MCF 10A (cell line): ENCODE measurements at places on chromosomes 5 and 9. TPM values are rescaled to one million over a fixed set of nuclear protein-coding genes. Genes with fewer than 3 reads are reported as not detected.

DNA sequence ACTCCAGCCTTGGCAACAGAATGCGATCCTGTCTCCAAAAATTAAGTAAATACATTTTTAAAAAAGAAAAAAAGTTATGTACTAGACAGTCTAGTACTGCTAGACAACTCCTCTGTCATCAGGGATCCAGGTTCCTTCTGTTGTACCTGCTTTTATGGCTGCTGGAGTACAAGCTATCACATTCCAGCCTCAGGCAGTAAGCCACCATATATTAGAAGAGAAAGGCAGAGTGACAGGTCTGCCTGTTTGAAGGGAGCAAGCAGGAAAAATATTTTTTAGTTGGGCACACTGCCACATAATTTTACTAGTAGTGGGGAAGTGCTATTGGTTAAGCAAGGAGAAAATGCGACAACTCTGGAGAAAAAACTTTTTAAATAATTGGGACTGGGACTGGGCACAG lies 10.9 kb downstream of the RPS6 start:
- DNase-seq = no peak

DNA sequence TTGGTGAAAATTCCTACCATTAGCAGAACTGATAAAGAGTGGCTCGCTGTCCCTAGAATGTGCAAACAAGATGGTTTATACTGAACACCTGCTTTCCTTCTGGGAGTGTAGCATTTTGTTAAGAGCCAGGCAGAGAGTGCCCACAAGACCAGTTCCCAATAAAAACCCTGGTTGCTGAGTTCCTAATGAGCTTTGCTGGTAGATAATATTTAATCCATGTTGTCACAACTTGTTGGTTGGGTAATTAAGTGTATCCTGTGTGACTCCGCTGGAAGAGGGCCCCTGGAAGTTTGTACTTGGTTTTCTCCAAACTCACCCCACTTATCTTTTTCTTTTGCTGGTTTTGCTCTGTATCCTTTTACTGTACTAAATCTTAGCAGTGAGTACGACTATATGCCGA lies 39.5 kb upstream of the GOLGA1 start:
- DNase-seq = no peak

The NKD2 gene
- 0.21 and 0.32 TPM in 2 replicates for total RNA-seq

GRCh38 chr9:95433096-95433819 lies 83.5 kb downstream of the PTCH1 start:
- no peak for DNase-seq

DNA sequence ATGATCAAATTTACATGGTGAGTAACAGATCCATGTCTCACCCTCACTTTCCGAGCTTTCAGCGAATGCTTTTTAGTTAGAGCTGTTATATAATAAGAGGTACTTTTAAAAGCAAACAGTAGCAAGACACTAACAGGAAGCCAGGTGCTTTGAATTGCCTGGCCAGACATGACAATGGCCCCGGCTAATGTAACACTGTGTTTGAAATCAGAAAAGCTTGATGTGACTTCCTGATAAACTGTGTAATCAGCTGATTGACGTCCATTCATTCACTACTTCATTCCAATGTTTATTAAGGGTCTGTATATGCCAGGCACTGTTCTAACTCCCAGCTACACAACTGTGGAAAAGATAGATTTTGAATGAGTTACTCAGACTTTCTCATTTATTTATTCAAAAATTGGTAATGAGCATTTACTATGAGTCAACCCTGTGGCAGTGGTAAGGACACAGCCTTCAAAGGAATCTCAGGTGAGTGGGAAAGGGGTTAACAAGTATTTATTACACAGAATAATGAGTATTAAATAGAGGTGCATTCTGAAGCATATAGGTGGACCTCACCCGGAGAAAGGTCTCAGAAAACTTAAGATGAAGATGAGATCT lies 26.6 kb downstream of the DPYSL3 start:
- no peak for DNase-seq

The GRHPR gene
- 114 and 121 TPM in 2 replicates for total RNA-seq

DNA sequence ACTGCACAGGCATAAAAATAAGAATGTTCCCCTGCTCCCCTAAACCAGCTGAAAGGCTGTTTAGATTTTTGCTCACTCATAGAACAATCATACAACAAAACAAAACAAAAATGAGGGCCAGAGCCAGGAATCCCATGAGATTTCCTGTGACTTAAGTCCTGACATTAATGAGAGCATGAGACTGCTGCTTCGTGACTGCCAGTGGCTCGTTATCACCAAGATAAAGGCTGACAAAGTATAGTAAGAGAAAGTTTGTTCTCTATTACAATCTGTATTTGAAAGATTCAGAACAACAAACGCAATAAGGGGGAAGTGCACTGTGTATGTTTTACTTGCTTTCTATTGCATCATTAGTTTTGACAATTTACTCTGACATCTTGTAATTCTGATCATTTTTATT lies 837.1 kb upstream of the C9orf72 start:
- DNase-seq = no peak

The CSF1R gene
- 0.88 and 1.6 TPM in 2 replicates for total RNA-seq

DNA sequence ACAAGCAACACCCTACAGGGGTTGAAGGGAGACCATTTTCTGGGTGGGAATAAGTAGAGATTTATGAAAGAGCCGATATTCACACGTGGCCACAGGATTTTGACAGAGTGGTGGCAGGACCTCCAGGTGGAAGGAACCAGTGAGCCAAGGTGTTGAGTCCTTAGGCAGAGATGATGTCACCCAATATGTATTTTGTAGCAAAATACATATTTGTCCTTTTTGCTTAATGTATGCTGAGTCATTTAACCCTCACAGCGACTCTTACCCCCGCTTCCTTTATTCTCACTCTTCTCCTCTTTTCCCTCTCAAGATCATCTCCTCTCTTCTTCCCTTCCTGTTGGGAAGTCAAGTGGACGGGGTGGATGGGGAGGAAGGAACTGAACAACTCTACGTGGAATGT lies 215.7 kb upstream of the S1PR3 start:
- peak; percentile 59 for DNase-seq

DNA sequence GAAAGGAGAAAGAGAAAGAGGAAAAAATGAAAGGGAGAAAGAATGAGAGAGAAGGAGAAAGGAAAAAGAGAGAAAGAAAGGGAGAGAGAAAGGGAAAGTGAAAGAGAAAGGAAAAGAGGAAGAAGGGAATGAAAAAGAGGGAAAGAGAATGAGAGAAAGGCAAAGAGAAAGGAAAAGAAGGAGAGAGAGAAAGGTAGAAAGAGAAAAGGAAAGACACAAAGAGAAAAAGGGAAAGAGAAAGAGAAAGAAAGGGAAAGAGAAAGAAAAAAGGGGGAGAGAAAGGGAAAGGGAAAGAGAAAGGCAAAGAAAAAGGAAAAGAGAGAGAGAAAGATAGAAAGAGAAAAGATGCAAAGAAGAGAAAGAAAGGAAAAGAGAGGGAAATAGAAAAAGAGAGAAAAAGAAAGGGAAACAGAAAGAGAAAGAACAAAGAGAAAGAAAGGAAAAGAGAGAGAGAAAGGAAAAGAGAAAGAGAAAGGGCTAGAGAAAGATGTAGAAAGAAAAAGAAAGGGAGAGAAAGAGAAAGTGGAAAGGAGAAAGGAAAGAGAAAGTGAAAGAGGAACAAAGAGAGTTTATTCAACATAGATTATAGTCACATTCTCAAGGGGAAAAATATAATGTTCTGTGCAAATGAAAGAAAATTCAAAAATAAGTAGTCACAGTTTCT lies 165.2 kb downstream of the TMEM38B start:
- DNase-seq = no peak

- DNase-seq = peak; percentile 3
Measured at GRCh38 chr5:90956511-90957097, 398.0 kb downstream of the ADGRV1 start.
